A549 treated with Hydrocortisone at 1 μM for 4 hours (cell line): ENCODE measurements at places on chromosomes 4 and X. TPM values are rescaled to one million over a fixed set of nuclear protein-coding genes. Genes with fewer than 3 reads are reported as not detected.

Gene TTC29
- total RNA-seq = not detected in 5 replicates

Gene CCDC149
- 1.5 to 2.4 TPM (median 1.7 TPM) in 5 replicates for total RNA-seq

Gene MAGEA10
- 0.05 TPM in 1 of 5 replicates, not detected in the others for total RNA-seq

Gene SSX4
- not detected in 5 replicates for total RNA-seq

Gene FREM3
- total RNA-seq = not detected in 5 replicates

Gene LGI2
- total RNA-seq = 0.08 to 0.20 TPM (median 0.20 TPM) in 5 replicates

Gene WDR17
- total RNA-seq = 1.5 to 2.0 TPM (median 1.6 TPM) in 5 replicates

Gene AKAP4
- 0.10 TPM in 1 of 5 replicates, not detected in the others for total RNA-seq

Gene FGFR3
- 1.6 to 2.4 TPM (median 2.0 TPM) in 5 replicates for total RNA-seq

Gene AADAT
- 7.4 to 8.7 TPM (median 8.4 TPM) in 5 replicates for total RNA-seq

Gene CLDN22
- total RNA-seq = not detected in 5 replicates

Gene NHS
- total RNA-seq = 1.6 to 2.6 TPM (median 2.3 TPM) in 5 replicates

Gene TMEM255A
- total RNA-seq = 0.23 to 0.74 TPM (median 0.33 TPM) in 5 replicates

Gene PDLIM3
- 0.10 to 0.54 TPM (median 0.24 TPM) in 5 replicates for total RNA-seq

Gene PDZD4
- total RNA-seq = 2.9 to 3.7 TPM (median 3.4 TPM) in 5 replicates

Gene CHST7
- total RNA-seq = 25.0 to 49.0 TPM (median 38.9 TPM) in 5 replicates

Gene IL15
- 11.6 to 15.4 TPM (median 13.9 TPM) in 5 replicates for total RNA-seq

Gene AGTR2
- not detected in 5 replicates for total RNA-seq

Gene TCEAL3
- total RNA-seq = 15.7 to 22.2 TPM (median 17.1 TPM) in 5 replicates

Gene PNMA6F
- total RNA-seq = 0.02 TPM in 1 of 5 replicates, not detected in the others

Gene CLTRN
- total RNA-seq = 0.65 to 0.86 TPM (median 0.81 TPM) in 5 replicates

Gene VCX3A
- total RNA-seq = not detected in 5 replicates

Gene SHOX
- total RNA-seq = not detected in 5 replicates

Gene TAF1
- total RNA-seq = 12.9 to 24.9 TPM (median 15.1 TPM) in 5 replicates

Gene FGD1
- 5.3 to 7.0 TPM (median 6.5 TPM) in 5 replicates for total RNA-seq

Gene CCSER1
- not detected in 5 replicates for total RNA-seq

Gene SH3D19
- total RNA-seq = 21.7 to 25.8 TPM (median 23.5 TPM) in 5 replicates

Gene GAB3
- 0.45 to 0.93 TPM (median 0.82 TPM) in 5 replicates for total RNA-seq

Gene SYP
- 2.5 to 2.9 TPM (median 2.8 TPM) in 5 replicates for total RNA-seq

Gene GAGE12J
- total RNA-seq = not detected in 5 replicates

Gene CXCR3
- 0.08 to 0.09 TPM (median 0.09 TPM) in 4 of 5 replicates, not detected in the other for total RNA-seq

Gene P2RY8
- total RNA-seq = 0.02 to 0.06 TPM (median 0.05 TPM) in 3 of 5 replicates, not detected in the others

Gene GPR34
- 0.09 to 0.11 TPM (median 0.09 TPM) in 3 of 5 replicates, not detected in the others for total RNA-seq

Gene NONO
- 344 to 374 TPM (median 349 TPM) in 5 replicates for total RNA-seq
